ENCODE measurements at places on chromosomes 12 and 14. TPM values are rescaled to one million over a fixed set of nuclear protein-coding genes. Genes with fewer than 3 reads are reported as not detected.
A peak's percentile ranks its signal among the peaks of the same experiment; 100 is the strongest.

DNA sequence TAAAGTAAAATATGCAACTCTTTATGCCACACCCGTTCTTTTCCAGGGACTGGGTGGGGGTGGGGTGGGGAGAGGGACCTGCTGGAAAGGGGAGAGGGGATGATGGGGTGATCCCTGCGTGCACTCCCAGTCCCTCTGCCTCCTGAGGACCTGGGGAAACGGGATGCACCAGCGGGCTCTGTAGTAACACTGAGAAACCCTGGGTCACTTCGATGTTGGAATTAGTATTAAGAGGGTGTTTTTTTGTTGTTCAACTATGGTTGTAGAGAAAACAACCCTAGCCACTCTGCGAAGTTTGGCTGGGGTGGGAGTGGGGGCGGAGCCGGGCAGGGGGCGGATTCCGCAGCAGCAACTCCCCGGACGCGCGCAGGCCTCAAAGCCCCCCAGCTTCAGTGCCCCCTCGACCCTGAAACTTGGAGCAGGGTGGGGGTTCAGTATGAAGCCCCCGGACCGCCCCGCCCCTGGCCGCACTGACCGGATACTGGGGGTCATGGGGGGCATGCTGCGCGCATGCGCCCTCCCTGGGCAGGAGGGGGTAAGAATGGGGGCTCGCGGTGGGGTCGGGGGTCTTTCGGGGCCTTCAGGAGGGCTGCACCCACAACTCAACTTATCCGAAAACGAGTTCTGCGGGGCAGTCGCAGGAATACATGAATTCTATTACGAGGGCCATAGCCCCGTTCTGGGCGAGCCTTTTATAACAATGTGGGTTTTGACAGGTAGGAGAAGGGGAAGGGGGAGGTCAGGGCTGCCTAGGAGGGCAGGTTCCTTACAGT, 1.3 kb upstream of the ARHGEF25 start:
- H3K4me3 ChIP-seq: peak overlapping the region; percentile 42
- H3K36me3 ChIP-seq: no peaks in the 10 kb centered on the region
- H3K4me1 ChIP-seq: peaks cover 4% of the 10 kb centered on the region
- H3K27ac ChIP-seq: no peak overlapping the region
- no peak for DNase-seq

DNA sequence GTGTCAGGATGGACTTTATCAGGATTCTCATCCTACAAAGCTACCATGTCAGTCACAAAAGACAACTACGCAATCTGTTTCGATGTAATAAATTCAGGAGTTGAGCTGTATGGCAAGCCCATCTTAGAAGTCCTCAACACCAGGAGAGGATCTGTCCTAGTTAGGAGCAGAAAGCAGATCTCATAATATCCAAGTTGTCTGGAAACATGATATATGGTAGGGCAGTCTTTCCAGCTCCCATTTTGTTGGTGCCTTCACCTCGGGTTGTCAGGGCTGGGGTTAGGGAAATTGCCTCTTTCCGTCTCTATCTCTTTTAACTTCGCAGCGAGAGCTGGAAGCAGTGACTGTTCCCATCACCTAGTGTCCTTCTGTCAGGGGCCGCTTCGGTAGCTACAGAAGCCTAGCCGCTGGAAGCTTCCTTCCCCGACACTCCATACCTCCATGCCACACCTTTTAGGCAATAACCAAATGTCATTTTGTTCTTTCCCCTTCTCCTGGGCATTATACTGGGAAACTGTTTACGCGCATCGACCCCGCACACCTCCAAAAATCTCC, 1.4 kb downstream of the NIN start:
- H3K36me3 ChIP-seq: no peaks in the 10 kb centered on the region
- H3K4me3 ChIP-seq: peak overlapping the region; percentile 99
- no peaks in the 10 kb centered on the region for H3K4me1 ChIP-seq
- no peak for DNase-seq
- H3K27ac ChIP-seq: no peak overlapping the region

GRCh38 chr12:51005671-51006070, 20.5 kb downstream of the SLC11A2 start:
- no peak overlapping the region for H3K27ac ChIP-seq
- DNase-seq: no peak
- peaks cover 21% of the 10 kb centered on the region for H3K36me3 ChIP-seq
- no peaks in the 10 kb centered on the region for H3K4me1 ChIP-seq
- H3K27me3 ChIP-seq: no peaks in the 10 kb centered on the region
- H3K4me3 ChIP-seq: no peak overlapping the region

- no peaks in the 10 kb centered on the region for H3K36me3 ChIP-seq
- DNase-seq: peak; percentile 19
- no peaks in the 10 kb centered on the region for H3K4me1 ChIP-seq
- H3K27ac ChIP-seq: no peak overlapping the region
- H3K4me3 ChIP-seq: no peak overlapping the region
- no peaks in the 10 kb centered on the region for H3K27me3 ChIP-seq
Observed at GRCh38 chr12:59304077-59304721, 291.6 kb upstream of the SLC16A7 start.

DNA sequence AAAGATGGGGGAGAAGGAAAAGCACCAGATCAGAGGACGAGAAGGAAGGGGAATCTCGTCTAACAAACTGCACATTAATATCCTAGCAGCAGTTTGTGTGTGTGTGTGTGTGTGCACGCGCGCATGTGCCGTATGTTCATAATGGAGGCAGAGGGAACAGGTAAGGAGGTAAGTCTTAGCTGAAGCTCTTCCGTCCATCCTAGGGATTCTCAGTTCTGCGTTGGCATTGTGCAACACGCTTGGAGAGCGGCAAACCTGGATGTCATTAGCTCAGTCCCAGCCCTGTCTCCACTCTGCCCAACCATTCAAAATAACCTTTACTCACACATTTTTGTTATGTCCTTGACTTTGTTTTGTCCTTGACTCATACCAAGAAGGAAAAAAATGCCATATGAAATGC, 1.6 kb upstream of the C1R start:
- H3K27me3 ChIP-seq: no peaks in the 10 kb centered on the region
- no peak overlapping the region for H3K4me3 ChIP-seq
- peak; percentile 34 for DNase-seq

DNA sequence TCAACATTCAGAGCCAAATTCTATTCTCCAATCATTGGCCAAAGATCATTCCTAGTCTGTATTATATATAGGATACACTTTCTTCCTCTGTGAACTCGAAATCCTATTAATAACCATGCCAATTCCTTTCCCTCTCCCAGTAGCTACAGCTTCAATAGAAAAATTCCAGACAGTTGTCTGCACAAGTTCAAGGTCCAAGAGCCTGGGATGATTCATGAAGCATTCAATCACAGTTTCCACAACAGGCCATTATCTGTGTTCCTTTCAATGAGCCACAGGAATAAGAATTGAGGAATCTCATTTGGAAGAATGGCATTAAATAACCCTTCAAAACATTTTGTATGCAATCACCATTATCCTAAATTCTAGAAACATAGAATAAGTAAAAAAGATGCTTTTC, 437.4 kb downstream of the RMST start:
- H3K36me3 ChIP-seq: no peaks in the 10 kb centered on the region
- no peak overlapping the region for H3K27ac ChIP-seq
- H3K27me3 ChIP-seq: no peaks in the 10 kb centered on the region
- H3K4me3 ChIP-seq: no peak overlapping the region

DNA sequence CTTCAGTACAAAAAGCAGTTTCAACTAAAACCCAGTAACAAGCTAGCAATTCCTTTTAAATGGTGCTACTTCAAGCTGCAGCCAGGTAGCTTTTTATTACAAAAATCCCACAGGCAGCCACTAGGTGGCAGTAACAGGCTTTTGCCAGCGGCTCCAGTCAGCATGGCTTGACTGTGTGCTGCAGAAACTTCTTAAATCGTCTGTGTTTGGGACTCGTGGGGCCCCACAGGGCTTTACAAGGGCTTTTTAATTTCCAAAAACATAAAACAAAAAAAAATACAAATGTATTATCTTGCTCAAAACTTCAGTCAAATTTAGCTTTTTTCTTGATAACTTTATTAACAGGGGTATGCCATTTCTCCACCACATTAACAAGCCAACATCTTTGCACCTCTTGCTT, 3.6 kb upstream of the CLEC4E start:
- H3K4me3 ChIP-seq: no peak overlapping the region
- H3K36me3 ChIP-seq: no peaks in the 10 kb centered on the region
- no peak overlapping the region for H3K27ac ChIP-seq
- peak; percentile 80 for DNase-seq

GRCh38 chr14:52873694-52874093, 77.2 kb downstream of the FERMT2 start:
- H3K27ac ChIP-seq: no peak overlapping the region
- no peaks in the 10 kb centered on the region for H3K27me3 ChIP-seq
- H3K4me1 ChIP-seq: peaks cover 8% of the 10 kb centered on the region
- H3K4me3 ChIP-seq: no peak overlapping the region

DNA sequence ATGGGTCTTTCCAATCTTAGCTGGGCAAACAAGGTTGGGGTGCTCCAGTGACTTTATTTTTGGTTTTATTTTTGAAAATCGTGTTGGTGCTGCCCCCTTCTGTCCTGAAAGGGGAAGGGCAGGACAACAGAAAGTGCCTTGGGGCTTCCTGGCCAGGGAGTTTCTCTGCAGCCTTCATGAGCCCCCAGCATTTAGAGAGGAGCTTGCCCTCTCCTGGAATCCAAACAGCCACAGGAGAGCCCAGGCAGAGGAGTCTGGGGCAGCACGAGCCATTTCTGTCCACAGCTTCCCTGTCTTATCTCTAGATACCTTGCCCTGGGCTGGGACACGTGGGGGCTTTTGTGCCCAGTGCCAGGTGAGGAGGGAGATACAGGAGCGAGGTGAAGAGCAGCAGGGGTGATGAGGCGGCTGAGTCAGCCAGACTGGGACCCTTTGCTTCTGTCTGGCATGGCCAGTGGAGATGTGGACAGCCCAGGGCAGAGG, 4.4 kb upstream of the C1RL start:
- no peak overlapping the region for H3K27ac ChIP-seq
- H3K4me3 ChIP-seq: no peak overlapping the region
- no peaks in the 10 kb centered on the region for H3K27me3 ChIP-seq
- DNase-seq: peak; percentile 69
- no peaks in the 10 kb centered on the region for H3K36me3 ChIP-seq

GRCh38 chr12:25787701-25788100, 170.8 kb upstream of the RASSF8 start:
- H3K27me3 ChIP-seq: no peaks in the 10 kb centered on the region
- H3K4me3 ChIP-seq: no peak overlapping the region
- H3K36me3 ChIP-seq: no peaks in the 10 kb centered on the region
- no peak for DNase-seq
- peaks cover 10% of the 10 kb centered on the region for H3K4me1 ChIP-seq
- no peak overlapping the region for H3K27ac ChIP-seq

DNA sequence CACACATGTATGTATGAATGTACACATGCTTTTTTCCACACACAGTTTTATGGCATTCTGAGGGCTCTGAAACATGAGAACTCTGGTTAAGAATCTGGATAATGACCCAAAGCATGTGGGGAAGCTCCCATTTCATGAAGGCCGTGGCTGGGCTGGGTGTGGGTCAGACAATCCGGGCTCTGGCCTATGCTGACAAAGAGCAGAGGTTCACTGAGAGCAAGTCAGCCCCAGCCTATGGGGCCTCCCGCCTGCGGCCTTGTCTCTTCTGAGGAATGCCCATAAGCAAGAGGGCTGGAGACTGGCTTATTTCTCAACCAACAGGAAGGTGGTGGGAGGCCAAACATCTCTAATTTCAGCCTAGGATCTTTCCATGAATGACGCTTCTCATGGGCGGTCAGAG, 8.5 kb downstream of the MYH6 start:
- H3K27ac ChIP-seq: peak overlapping the region; percentile 99
- H3K36me3 ChIP-seq: peaks cover 99% of the 10 kb centered on the region
- peaks cover 39% of the 10 kb centered on the region for H3K4me1 ChIP-seq
- H3K4me3 ChIP-seq: peak overlapping the region; percentile 3
- H3K27me3 ChIP-seq: no peaks in the 10 kb centered on the region

DNA sequence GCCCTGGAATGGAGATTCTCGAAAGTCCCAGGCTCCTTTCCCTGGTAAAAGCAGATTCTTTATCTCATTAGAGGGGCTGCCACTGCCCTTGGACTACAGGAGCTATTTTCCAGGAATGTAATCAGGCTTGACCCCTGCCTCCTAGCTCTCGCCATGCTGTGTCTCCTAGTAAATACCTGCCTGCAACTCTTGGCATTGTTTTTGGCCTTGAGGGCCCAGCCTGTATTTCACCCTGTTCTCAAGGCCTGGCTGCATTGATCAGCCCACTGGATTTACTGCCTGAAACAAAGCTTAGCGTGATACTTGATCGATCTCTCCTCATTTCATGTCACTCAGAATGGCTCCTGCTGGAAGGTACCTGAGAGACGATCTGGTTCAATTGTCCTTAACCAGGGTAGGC, 273.7 kb downstream of the CACNA1C start:
- H3K27ac ChIP-seq: peak overlapping the region; percentile 73
- DNase-seq: peak; percentile 36
- no peak overlapping the region for H3K4me3 ChIP-seq

- no peaks in the 10 kb centered on the region for H3K36me3 ChIP-seq
- H3K27ac ChIP-seq: no peak overlapping the region
- H3K4me1 ChIP-seq: peaks cover 7% of the 10 kb centered on the region
Observed at GRCh38 chr14:77187649-77188012, 6.0 kb downstream of the TMEM63C start.

- H3K27ac ChIP-seq: peak overlapping the region; percentile 92
- peaks cover 6% of the 10 kb centered on the region for H3K4me1 ChIP-seq
- H3K4me3 ChIP-seq: peak overlapping the region; percentile 53
- no peaks in the 10 kb centered on the region for H3K27me3 ChIP-seq
- DNase-seq: no peak
Observed at GRCh38 chr12:948238-948637, 1.3 kb downstream of the RAD52 start.

- H3K4me1 ChIP-seq: no peaks in the 10 kb centered on the region
- H3K27me3 ChIP-seq: no peaks in the 10 kb centered on the region
- no peak overlapping the region for H3K27ac ChIP-seq
- no peak overlapping the region for H3K4me3 ChIP-seq
Observed at GRCh38 chr14:85295318-85295717, 234.6 kb upstream of the FLRT2 start.

The FAM222A gene
- 42.9 TPM for total RNA-seq

The KRT71 gene
- total RNA-seq: not detected

The PMCH gene
- total RNA-seq: not detected

The DHRS2 gene
- total RNA-seq: not detected

The TTC6 gene
- not detected for total RNA-seq

The SMCO2 gene
- not detected for total RNA-seq

The FOXG1 gene
- 0.11 TPM for total RNA-seq

The CCDC63 gene
- not detected for total RNA-seq

All from cardiac muscle cell (in vitro differentiated cells and primary cell).